KBM-7 (cell line): ENCODE measurements at places on chromosomes 12 and 14.

GRCh38 chr14:51603495-51603894 lies 48.2 kb upstream of the FRMD6 start:
- DNase-seq, result no peak

DNA sequence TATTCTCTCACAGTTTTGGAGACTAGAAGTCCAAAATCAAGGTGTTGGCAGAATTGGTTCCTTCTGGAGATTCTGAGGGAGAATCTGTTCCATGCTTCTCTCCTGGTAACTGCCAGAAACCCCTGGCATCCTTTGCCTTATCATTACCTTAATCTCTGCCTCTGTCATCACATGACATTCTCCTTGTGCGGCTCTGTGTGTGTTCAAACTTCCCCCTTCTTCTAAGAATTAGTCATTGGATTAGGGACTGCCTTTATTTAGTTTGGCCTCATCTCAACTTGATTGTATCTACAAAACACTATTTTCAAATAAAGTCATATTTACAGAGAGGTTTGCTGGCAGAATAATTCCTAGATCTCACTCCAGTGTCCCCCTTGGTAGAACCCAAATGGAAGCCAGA lies 68.9 kb downstream of the ZNF641 start:
- DNase-seq, result no peak

DNA sequence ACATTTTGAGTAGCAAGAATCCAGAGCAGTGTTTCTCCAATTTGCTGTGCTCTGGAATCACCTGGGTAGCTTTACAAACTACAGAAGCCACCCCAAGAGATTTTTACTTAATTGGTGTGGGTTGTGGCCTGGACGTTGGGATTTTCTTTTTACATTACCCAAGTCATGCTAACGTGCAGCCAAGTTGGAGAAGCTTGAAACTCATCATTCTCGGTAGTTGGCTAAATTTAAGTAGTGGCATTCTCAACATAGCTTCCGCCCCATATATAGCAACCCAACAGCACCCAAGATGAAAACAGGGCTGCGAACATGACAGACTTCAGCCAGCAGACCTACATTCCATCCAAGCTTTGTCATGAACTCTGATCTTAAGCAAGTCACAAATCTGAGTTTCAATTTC lies 25.0 kb downstream of the DAD1 start:
- no peak for DNase-seq

DNA sequence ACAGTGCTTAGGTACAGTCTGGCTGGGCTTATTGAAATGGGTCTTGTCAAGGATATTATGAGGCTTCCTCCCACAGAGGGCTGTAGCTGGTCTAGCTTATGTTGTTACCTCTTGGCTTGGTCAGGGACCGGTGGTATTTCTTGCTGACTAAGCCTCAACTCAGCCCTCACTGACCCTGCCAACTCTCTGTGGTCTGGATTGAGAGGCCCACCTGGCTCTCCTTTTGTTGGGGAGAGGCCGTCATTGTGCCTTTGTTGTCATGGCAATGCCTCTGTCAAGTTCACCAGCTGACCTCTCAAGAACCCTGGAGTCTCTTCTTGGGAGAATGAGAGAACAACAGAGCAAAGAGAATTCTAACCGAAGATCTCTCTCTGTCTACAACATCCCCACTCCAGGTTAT lies 245.6 kb upstream of the NPAS3 start:
- DNase-seq, result no peak

- no peak for DNase-seq
Observed at GRCh38 chr14:36167431-36167830, 9.1 kb downstream of the PTCSC3 start.

DNA sequence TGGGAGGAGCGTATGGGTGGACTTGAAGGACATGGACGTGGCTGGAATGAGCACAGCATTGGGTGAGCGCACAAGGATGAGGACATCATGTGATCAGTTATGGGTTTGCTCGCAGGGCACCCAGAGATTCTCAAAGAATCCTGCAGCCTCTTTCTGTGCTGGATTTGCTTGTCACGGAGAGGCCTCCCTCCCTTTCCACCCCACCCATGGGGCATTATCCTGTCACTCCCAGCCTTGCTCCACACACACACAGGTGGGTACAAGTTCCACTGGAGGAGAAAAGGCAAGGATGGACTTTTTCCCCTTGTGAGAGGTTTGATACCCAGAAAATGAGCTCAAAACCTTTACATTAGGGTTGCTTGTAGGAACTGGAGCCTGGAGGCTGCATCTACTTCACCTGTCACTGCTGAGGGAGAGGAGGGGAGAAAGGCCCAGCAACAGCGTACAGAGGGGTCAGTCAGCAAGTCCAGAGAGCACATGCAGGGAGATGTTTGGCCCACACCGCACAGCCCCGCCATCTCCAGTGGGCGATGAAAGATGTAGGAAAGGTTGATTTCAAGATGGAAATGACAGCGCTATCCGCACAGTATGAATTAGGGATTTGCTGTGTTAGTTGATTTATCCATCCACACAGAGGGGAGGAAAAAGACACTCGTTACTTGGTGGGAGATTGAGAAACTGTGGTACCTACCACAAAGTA lies 112.7 kb downstream of the GCH1 start:
- DNase-seq, result no peak

GRCh38 chr14:22878271-22879246 lies 4.5 kb upstream of the REM2 start:
- DNase-seq, result no peak

DNA sequence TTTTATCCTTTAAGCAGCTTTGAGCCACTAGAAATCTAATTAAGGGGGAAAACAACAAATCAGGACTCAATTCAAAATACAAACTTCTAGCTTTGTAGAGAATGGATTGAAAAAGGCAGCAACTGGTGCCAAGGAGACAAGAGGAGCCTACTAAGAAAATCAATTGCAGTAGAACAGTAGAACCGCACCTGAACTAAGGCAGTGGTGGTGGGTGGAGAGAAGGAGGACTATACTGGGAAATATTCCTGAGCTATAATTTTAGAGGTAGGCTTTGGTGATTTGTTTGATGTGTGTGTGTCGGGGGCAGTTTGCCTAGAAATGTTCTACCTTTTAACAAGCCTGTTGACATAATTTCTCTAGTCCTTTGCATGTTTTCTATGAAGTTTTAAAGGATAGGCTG lies 270.9 kb upstream of the SYT10 start:
- no peak for DNase-seq

GRCh38 chr14:67630938-67631337 lies 11.2 kb downstream of the ARG2 start:
- DNase-seq, result no peak

DNA sequence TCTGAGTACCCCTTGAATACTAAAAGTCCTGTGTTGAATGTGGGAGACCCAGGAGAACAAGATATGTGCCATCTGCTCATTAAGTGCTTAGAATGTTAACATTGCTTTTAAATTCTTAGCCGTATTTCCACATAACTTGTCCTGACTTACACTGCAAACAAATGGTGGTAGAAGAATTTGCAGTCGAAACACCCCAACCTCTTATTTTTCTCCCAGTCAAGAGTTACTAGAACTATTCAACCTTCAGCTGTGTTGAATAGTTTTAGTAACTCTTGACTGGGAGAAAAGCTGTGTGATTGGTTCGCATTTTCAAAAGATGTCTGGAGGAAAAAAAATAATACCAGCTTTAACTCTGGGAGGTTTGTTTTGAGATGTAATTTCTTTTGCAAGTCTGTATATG lies 7.6 kb upstream of the SPX start:
- no peak for DNase-seq

GRCh38 chr14:86640288-86640687 lies 1110.3 kb downstream of the FLRT2 start:
- DNase-seq, result no peak

GRCh38 chr12:8947737-8948136 lies 1.7 kb downstream of the M6PR start:
- DNase-seq, result peak; percentile 66

GRCh38 chr12:62689042-62689839 lies 222.6 kb downstream of the MON2 start:
- no peak for DNase-seq

GRCh38 chr12:88658009-88658408 lies 77.7 kb upstream of the KITLG start:
- no peak for DNase-seq

DNA sequence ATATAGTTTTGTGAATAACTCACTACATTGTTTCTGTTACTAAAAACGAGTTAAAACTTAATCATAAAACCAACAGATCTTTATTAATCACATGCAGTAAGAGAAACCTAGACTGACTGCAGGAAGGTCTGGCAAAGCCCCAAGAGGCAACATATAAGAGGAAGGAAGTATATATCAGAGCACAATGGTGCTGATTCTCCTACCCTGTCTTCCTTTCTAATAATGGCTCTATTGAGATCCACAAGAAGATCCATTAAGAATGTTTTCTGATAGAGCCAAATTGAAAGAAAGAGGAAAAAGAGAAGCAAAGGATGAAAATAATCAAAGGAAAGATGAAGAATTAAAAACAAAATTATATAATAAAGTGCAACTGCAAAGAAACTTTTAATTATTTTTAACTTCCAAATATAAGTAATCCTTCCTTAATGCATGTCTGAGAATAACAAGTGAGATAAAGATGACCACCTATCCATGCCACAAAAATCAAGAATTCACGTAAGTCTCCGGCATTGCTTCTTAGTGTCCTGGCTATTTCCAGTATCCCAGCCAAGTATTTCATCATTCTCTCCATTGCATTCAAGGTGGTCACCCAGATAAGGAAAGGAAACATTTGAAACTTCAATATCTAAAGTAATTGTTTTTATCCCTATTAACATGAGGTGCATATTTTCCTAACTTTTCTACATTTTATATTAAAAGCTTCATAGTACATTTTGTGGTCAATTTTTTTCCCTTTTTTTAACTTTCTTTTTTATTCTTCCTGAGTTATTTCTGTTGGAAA lies 62.2 kb downstream of the SOX5 start:
- no peak for DNase-seq

DNA sequence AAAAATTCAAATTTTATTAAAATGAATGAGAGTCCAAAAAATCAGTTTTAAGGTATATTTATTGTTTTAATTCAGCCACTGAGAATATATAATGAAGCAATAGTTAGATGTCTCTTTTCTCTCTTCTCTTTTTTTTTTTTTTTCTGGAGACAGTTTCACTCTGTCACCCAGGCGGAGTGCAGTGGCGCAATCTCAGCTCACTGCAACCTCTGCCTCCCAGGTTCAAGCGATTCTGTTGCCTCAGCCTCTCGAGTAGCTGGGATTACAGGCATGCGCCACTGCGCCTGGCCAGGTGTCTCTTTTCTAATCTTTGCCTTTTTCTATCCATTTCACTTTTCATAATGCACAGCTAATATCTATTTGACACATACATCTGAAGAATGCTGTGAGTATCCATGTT lies 307.1 kb upstream of the RGS6 start:
- no peak for DNase-seq

DNA sequence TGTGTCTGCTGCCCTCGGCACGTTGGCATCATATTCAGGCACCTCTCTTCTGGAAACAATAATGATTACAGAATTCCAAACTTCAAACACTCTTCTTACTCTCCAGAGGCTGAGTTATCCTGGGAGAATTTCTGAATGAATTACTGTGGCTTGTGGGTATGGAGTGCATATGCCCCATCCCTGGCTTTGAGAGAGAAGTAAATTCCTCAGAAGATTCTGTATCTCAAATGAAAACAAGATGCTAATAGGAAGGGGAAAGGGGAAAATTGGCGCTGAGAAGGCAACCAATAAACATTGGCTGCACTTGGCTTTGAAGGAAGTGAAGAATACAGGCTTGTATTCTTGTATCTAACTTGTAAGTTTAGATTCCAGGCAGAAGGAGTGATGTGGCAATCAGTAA lies 132.0 kb upstream of the NOVA1 start:
- DNase-seq, result no peak

GRCh38 chr14:33643426-33644181 lies 307.3 kb downstream of the EGLN3 start:
- DNase-seq, result no peak

GRCh38 chr14:66045572-66046021 lies 440.6 kb upstream of the CCDC196 start:
- DNase-seq, result no peak

GRCh38 chr12:49366096-49366651 lies 1.1 kb upstream of the SPATS2 start:
- DNase-seq, result no peak

GRCh38 chr12:61531195-61531594 lies 729.0 kb upstream of the USP15 start:
- DNase-seq, result no peak

GRCh38 chr14:105878554-105878953 lies 352.2 kb downstream of the TMEM121 start:
- DNase-seq, result no peak

- DNase-seq, result peak; percentile 67
Observed at GRCh38 chr12:53287741-53288216, 7.6 kb upstream of the PFDN5 start.

DNA sequence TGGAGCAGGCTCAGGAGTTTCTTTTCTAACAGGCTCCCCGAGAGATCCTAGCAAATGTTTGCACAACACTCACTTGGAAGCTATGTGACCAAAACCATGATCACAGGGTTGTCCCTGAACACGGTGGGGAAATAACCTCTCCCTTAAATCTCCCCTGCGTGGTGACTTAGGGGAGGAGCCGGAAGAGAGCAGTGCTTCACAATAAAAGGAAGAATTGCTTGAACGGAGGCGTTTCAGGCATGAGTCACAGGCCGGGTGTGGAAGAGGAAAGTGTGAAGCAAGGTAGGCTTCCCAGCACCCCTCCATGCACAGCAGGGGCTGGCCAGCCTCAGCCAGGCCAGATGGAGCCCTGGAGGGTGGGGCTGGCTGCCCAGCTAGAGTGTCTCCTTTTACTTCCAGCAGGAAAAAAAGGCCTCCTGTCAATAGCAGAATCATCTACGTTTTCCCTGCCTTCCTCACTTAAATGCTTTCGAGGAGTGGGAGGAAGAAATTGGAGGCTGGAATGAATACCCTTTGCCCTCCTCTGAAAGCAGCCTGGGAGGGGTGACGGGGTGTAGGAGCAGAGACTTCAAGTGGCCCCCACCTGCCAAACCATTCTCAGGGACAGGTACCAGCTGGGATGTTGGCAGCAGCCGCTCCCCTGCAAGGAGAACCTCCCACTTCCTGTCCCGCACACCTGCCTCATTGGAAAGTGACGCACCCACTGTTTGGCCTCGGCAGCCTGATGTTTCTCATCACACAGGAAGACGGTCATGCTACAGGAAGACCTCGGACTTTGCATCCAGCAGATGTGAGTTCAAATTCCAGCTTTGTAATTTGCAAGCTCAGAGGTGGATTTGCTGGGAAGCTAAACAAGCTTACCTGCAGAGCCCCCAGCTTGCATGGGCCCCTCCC lies 30.1 kb upstream of the PPP2R5C start:
- DNase-seq, result peak; percentile 76

DNA sequence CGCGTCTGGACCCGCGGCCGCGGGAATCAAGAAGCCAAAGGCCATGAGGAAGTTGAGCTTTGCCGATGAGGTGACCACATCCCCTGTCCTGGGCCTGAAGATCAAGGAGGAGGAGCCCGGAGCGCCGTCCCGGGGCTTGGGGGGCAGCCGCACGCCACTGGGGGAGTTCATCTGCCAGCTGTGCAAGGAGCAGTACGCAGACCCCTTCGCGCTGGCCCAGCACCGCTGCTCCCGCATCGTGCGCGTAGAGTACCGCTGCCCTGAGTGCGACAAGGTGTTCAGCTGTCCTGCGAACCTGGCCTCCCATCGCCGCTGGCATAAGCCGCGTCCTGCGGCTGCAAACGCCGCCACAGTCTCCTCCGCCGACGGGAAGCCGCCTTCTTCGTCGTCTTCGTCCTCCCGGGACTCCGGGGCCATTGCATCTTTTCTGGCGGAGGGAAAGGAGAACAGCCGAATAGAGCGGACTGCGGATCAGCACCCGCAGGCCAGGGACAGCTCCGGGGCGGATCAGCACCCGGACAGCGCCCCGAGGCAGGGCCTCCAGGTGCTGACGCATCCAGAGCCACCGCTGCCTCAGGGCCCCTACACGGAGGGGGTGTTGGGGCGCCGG lies 1.0 kb downstream of the INSM2 start:
- DNase-seq, result peak; percentile 80
